ENCODE measurements at places on chromosomes 7 and 10.

- DNase-seq, result no peak
Observed at GRCh38 chr10:100377830-100378229, 30.8 kb downstream of the SCD start.

GRCh38 chr10:124646483-124647352, 97.5 kb downstream of the FAM53B start:
- DNase-seq, result no peak

DNA sequence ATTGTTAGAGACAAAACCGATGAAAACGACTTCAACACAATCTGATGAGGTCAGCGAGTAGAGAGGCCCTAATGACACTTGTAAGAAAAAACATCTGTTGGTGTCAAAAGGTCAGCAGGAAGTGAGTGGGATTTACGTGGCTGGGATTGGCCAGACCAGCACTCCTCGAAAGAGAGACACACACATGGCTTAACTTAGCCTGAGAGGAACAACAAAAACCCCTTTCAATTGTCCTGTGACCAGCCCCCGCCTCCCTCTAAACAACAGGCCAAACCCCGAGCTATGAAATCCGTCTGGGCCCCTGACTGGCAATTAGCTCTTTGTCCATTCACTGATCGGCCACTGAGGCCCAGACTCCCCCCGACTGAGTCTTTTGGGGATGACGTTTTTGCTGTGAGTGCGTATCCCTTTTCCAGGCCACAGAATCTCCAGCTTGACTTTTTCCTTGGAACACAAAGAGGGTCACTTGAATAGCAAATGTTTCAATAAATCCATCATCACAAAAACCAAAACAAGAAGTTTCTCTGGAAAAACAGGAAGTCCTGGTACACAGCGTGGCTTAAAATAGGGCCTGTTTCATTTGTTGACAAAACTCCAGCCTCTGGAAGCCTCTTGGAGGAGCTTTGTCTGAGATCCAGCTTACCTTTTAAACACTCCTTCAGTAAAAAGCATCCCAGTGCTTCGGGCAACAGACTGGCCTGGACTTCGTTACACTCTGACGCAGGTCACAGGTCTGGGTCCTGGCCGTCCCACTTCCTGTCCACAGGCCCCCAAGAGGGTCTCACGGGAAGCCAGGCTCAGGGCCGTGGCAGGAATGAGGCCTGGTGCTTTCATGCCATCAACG, 103.0 kb downstream of the CTBP2 start:
- no peak for DNase-seq

- DNase-seq, result no peak
Observed at GRCh38 chr7:122770686-122771335, 68.1 kb upstream of the RNF148 start.

GRCh38 chr10:11871466-11871865, 48.3 kb downstream of the PROSER2 start:
- DNase-seq, result no peak

DNA sequence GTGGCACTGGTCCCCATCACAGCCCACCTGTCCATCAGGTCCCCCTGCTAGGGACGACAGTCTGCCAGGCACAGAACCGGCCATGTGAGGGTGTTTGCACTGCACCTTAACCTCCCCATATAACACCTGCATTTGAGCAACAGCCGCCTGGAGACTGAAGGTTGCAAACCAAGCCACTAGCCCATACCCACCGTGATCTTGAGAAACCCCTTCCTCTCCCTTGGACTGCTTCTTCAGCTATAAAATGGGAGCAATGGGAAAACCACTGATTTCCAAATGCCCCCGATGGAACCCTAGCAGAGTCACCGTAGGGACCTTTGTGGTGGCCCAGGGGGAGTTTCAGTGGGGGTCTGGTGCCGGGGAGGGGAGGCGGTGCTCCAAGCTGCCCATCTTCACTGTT, 120.1 kb downstream of the NPTX2 start:
- DNase-seq, result no peak

DNA sequence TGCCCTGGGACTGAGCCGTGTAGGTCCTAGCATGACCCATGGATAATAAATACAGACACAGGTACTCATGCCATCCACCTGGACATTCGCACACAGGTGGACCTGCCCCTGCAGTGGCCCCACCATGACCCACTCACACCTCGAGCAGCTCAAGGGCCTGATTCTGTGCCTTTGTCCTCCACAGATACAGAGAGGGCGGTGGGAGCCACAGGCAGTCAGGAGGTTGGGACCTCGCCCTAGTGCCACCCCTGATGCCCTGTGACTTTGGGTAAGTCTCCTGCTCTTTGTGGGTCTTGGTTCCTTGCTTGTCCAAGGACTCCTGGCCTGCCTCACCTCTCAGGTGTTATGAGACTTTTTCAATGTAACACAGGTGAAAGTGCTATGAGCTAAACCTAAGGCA, 42.9 kb downstream of the C10orf120 start:
- no peak for DNase-seq

DNA sequence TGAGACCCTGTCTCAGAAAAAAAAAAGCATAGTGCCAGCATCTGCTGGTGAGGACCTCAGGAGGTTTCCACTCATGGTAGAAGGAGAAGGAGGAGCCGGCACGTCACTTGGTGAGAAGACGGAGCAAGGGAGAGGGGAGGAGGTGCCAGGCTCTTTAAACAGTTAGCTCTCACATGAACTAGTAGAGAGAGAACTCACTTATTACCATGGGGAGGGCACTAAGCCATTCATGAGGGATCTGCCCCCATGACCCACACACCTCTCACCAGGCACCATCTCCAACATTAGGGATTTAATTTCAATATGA, 62.9 kb upstream of the VKORC1L1 start:
- DNase-seq, result no peak

DNA sequence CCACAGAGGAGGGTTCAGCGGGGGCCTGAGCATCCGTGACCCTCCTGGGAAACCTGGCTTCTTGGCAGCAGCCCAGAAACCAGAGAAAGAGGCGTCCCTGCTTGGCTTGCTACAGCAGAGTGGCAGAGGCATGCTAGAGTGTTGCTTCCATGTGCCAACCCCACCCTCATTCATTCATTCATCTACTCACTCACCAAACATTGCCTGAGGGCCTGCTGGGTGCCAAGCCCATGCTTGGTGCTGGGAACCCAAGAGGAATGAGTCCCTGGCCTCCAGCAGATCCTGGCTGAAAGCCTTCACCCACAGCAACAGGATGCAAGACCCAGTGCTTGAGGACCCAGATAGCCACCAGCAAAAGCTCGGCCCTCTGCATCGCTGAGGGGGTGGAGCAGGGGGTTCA, 129.0 kb downstream of the CDH23 start:
- DNase-seq, result no peak

DNA sequence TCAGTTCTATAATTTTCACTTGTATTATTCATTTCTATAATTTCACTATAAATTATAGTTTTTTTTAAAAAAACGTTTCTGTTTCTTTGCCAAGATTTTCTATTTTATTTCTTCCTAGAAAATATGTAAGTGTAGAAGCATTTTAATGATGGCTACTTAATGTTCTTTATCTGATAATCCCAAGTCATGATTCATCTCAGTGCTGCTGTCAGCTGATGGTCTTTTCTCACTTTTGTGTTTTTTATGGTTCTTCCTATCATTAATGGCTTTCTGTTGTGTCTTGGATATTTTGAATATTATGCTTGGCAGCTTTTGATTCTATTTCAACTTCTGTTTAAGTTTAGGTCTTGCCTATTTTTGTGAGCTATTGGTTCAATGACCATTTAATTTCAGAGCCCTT, 268.6 kb downstream of the BAMBI start:
- DNase-seq, result no peak

DNA sequence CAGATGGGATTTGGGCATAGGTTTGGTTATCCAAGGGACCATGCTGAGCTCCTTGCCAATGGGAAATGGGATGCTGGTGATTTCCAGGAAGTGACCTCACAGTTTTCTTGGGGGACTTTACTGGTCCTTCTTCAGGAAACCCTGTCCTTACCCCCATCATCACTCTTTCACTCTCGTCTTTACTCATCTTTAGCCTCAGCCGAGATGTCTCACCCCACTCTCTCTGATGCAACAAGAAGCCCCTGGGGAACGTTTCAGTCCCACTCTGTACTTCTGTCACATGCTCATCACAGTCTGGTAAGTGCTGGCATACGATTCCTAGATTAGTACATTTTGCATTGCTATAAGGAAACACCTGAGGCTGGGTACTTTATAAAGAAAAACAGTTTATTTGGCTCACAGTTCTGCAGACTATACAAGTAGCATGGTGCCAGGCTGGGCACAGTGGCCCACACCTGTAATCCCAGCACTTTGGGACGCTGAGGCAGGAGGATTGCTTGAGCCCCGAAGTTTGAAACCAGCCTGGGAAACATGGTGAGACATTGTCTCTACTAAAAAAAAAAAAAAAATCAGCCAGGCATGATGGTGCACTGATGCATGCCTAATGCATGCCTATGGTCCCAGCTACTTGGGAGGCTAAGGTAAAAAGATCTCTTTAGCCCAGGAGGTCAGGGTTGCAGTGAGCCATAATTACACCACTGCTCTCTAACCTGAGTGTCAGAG, 63.5 kb upstream of the VKORC1L1 start:
- no peak for DNase-seq

GRCh38 chr7:26198133-26198780, 2.3 kb downstream of the HNRNPA2B1 start:
- DNase-seq, result no peak

- DNase-seq, result no peak
Observed at GRCh38 chr7:20738518-20739481, 47.9 kb downstream of the SP8 start.

DNA sequence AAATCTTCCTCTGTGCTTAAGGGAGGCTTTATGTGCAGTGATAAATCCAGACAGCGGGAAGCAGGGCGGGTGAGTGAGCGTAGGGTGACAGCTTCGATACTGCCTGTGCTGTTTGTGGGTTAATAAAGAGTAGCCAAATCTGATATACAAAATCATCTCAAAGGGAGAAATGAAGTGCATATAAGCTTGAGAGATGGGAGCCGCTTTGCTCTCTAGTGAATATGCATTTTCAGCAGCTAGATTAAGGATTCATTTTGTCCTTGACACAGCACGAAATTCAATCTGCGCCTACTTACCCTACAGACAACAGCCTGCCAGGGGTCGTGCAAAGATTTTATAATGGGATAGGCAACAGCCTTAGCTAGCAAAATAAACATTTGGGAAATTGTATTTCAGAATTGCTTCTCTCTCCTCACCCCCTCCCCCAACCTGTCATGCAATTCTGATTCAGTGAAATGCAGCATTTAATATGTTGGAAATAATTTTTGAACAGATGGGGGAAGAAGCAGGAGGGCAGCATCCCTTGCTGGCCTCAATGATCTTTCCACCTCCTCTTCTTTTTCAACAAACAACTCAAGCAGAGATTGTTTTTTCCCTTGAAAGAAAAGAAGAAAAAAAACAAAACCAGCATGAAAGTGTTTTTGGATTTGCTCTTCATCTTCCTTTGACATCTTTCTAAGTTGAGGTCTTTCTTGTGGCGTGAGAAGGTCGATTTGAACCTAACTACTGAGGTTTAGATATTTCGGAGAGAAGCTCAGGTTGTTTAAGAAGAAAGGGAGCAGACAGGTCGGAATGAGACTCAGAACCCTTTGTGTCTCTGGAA, 117.9 kb downstream of the AOAH start:
- no peak for DNase-seq

GRCh38 chr7:66296001-66296521, 90.9 kb downstream of the TPST1 start:
- DNase-seq, result no peak

DNA sequence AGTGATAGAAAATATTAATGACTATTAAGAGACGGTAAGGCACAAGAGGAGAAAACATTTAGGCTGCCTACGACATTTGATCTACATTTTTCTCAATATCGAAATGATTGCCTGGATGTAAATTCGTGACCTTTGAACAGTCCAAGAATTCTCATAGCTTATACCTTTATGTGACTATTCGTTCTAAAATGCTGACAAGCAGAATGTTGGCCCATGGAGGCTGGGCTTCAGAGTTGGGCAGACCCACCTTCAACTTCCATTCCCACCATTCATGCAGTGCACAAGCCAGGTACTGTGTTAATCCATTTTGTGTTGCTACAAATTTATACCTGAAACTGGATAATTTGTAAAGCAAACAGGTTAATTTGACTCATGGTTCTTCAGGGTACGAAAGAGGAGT, 441.4 kb upstream of the COBL start:
- DNase-seq, result no peak

GRCh38 chr7:142835487-142835886, 19.4 kb upstream of the EPHB6 start:
- DNase-seq, result no peak

GRCh38 chr10:8052341-8052955, 2.0 kb upstream of the GATA3 start:
- peak; percentile 52 for DNase-seq

- DNase-seq, result no peak
Observed at GRCh38 chr10:48701139-48701901, 16.6 kb downstream of the WDFY4 start.

- no peak for DNase-seq
Observed at GRCh38 chr7:44636041-44636584, 29.7 kb downstream of the OGDH start.

DNA sequence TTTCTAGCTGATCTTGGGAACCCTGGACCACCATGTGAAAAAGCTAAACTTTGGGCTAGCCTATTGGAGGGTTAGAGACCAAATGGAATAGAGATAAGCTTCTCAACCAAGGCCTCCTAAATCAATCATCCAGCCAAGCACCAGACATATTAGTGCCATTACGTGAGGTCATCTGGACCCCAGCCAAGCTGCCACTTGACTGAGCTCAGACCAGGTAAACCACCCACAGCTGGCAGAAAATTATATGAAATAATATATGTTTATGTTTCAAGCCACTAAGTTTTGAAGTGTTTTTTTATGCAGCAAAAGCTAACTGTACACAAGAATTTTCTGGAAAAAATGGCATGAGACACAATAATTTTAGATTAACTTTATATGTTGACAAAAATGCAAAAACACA, 82.6 kb upstream of the PCGF5 start:
- no peak for DNase-seq

DNA sequence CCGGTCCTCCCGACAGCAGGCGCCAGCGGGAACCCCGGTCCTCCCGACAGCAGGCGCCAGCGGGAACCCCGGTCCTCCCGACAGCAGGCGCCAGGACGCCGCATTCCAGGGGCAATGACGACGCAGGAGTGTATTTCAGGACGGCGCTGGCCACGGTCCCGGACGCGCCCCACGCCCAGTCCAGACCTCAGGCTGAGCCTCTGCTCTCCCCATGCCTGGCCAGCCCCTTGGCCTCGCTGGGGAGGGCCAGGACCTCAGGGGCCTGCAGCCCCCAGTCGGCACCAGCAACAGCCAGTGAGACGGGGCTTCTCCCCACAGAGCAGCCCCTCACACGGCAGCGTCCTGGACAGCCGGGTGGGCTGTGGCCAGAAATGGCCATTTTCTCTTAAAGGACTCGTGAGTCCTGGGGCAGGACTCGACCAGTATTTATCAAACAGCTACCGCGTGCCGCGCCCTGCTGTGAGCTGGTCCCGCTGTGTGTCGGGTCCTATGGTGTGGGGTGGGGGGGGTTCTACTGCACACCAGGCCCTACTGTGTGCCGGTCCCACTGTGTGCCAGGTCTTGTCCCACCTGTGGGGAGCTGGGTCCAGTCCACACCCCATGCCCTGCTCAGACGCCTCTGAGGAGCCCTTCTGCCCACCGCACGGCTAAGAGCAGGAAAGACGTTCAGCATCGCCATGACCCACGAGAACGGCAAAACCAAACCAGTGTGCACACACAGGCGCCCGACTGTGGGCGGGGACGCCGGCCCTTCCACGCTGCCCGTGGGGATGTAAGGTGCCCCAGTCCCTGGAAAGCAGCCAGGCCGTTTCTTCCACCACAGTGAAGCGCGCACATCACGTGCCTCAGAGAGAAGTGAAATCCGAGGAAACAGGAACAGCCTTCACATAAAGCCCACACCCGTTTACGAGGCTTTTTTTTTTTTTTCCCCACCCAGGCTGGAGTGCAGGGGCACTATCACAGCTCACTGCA, 33.3 kb downstream of the GET4 start:
- DNase-seq, result no peak

- no peak for DNase-seq
Observed at GRCh38 chr7:85021101-85021704, 165.7 kb downstream of the SEMA3D start.

Measured in activated T-helper 2 cell treated with anti-CD3 and anti-CD28 coated beads, Interferon-gamma antibody, Interleukin-2, Interleukin-4, amounts not matched to agents 10 μg/mL and 5 μg/mL and 100 μg/mL, durations not matched to agents 14 hours and 24 hours and 36 hours (primary cell).